Activated T-cell treated with anti-CD3 and anti-CD28 coated beads, Interleukin-2, amount 50 U/mL, for 48 hours (primary cell): ENCODE measurements at places on chromosomes 5 and 9.

DNA sequence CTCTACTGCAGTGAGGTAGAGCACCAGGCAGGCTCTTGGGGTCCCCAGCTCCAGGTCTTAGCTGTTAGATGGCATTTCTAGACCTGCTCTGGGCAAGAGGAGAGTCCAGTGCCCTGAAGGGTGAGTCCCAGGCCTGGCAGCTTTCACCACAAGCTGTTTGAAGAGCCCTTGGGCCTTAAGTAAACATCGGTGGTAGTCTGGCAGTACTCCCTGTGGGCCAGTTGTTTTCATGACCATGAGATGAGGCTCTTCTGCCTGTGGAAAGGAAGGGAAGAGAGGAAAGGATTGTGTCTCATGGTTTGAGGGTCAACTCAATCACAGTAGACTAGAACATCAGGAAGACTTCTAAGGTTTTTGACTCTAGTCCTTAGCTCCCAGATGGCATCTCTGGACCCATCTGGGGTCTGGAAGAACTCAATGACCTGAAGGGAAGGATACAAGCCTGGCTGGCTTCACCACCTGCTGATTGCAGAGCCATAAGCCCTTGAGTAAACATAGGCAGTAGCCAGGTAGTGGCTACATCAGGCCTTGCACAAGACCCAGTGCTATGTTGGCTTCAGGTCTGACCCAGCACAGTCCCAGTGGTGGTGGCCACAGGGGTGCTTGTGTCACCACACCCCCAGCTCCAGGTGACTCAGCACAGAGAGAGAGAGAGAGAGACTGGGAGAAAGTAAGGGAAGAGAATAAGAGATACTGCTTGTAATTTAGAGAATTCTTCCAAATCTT lies 114.3 kb upstream of the PCSK5 start:
- DNase-seq: no peak

- DNase-seq: no peak
Measured at GRCh38 chr5:39461007-39461682, 36.4 kb upstream of the DAB2 start.

DNA sequence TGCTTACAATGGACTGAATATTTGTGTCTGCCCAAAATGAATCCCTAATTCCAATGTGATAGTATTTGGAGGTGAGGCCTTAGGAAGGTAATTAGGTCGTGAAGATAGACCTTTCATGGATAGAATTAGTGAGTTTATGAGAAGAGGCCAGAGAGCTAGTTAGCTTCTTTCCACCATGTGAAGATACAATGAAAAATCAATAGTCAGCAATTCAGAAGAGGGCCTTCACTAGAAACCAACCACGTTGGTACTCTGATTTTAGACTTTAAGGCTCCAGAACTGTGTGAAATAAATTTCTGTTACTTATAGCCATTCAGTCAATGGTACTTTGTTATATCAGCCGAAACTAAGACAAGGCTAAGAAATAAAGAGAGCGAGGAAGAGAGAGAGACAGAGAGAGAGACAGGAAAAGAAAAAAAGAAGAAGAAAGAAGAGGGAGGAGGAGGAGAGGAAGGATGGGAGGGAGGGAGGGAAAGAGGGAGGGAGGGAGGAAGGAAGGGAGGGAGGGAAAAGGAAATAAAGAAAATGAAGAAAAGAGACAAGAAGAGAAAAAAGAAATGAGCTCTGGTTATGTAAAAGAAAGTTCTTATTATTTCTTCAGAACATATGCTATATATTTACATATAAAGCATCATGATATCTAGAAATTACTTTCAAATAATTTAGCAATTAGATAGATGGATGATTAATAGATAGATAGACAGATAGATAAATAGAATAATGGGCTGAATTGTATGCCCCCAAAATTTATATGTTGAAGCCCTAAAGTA lies 1725.3 kb downstream of the EFNA5 start:
- DNase-seq: no peak

- no peak for DNase-seq
Measured at GRCh38 chr9:71704796-71705195, 63.5 kb downstream of the CEMIP2 start.

DNA sequence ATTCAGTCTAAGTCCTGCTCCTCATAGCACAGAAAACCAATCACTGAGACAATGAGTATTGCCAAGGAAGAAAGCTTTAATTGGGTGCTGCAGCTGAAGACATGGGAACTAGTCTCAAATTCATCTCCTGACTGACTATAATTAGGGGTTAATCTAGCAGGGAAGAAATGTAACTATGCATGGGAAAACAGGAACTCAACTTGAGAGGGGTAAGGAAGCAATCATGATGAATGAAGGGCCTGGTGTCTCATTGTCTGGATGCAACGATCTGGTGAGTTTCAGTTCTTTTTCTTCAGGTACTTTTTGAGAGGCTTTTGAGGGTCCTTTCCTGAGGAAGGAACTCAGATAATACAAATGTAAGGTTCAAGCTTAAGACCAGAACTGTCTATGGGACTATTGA lies 24.0 kb upstream of the OCLN start:
- DNase-seq: no peak

DNA sequence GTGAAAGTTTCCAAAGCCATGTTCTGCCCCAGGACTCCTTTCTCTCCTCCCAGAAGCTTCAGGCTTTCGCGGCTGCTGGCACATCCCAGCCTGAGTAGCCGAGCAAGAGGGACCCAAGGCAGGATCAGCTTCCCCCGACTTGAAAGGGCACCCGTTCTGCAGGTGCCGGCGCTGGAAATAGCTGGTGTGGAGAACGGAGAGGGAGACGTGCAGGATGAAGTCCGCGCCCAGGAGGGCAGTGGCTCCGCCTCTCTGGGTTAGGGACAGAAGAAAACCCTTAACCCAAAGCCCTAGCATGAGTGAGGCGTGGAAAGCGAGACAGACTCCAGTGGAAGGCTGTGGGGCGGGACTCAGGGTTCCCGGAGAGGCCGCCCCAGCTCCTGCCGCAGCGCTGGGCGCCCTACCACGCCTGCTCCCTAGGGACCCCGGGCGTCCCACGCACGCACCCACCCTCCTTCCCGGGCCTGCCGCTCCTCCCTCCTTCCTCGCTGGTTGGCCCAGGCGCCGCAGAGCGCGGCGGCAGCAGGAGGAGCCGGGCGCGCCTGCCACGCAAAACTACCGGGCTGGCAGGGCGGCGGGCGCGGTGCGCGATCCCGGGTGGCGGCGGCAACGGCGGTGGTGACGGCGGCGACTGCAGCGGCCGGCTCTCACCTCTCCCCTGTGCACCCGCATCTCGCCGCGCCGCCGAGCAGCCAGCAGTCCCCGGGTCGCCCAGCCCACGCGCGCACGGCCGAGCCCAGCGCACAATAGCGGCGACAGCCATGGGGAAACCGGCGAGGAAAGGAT lies at the start of gene SLC1A1:
Gene SLC1A1 (plus strand): TSS at position 550 of the 786 bp plus-strand sequence. CDS start 212 bp downstream, at position 762.
- DNase-seq: peak; percentile 60

- DNase-seq: no peak
Measured at GRCh38 chr9:121277026-121277425, 9.1 kb downstream of the GSN start.

DNA sequence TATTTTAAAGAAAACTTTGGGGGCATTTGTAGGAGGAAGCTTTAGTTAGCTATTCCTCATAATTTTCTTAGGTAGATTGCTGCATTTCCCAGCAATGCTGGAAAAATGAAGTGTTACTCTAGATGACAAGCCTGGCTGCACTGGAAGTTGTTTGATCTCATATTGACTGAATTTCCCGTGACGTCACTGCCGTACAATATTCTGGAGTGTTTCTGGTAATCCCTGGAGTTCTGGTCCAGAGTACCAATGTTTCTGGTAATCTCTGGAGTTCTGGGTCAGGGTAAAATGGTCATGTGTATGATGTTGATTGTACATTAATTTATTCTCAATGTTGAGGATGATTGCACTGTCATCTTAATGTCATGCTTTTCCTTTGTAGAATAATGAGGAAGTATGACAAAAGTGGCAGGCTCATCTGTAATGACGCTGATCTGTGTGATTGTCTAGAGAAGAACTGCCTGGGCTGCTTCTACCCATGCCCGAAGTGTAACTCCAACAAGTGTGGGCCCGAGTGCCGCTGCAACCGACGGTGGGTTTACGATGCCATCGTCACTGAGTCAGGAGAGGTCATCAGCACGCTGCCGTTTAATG lies 26.2 kb downstream of the ARL14EPL start:
- no peak for DNase-seq

DNA sequence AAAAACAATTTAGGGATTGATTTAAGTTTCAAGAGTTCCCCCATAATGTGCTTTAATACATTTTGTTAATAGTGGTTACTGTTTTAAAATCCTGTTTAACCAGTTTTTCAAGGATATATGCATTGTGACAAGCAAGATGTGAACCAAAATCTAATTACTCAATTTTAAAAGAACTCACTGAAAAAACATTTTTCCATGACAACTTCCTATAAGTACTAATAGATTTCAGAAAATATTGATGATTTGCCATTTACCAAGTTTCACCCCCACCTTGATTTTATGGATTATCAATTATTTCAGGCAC lies 4.9 kb upstream of the DNAJC21 start:
- DNase-seq: no peak

DNA sequence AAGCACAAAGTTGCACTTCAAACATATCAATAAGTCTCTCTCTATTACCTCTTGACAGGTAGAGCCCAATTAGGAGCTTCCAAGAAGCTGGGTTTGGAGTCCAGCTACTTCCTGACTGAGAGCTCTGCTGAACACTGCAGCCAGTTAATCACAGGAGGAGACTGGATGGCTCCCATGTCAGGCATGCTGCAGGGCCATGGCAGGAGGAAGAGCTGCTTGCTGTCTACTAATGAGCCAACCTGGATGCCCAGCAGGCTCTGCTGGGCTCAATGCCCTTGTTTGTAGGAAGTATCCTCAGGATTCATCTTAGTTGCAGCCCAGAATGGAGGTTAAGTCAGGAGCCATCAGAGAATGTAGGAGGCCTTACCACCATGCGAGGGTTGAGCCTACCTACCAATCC lies 91.9 kb downstream of the TMEM215 start:
- no peak for DNase-seq

DNA sequence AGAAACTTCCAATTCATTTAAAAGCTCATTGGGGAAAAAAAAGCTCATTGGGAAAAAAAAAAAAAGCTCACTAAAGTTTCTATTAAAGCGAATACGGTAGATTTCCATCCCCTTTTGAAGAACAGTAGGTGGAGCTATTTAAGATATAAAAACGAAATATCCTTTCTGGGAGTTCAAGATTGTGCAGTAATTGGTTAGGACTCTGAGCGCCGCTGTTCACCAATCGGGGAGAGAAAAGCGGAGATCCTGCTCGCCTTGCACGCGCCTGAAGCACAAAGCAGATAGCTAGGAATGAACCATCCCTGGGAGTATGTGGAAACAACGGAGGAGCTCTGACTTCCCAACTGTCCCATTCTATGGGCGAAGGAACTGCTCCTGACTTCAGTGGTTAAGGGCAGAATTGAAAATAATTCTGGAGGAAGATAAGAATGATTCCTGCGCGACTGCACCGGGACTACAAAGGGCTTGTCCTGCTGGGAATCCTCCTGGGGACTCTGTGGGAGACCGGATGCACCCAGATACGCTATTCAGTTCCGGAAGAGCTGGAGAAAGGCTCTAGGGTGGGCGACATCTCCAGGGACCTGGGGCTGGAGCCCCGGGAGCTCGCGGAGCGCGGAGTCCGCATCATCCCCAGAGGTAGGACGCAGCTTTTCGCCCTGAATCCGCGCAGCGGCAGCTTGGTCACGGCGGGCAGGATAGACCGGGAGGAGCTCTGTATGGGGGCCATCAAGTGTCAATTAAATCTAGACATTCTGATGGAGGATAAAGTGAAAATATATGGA lies at the start of gene PCDHGA12:
Gene PCDHGA12 (plus strand): TSS at position 176 of the 782 bp plus-strand sequence. CDS start 253 bp downstream, at position 429.
- peak; percentile 44 for DNase-seq

GRCh38 chr5:106508894-106509293 lies 1161.8 kb downstream of the EFNA5 start:
- DNase-seq: no peak

- no peak for DNase-seq
Measured at GRCh38 chr5:86881493-86882090, 263.9 kb downstream of the COX7C start.

- DNase-seq: peak; percentile 28
Measured at GRCh38 chr9:3526997-3527940, 1.5 kb upstream of the RFX3 start.

GRCh38 chr9:25600501-25600900 lies 77.7 kb downstream of the TUSC1 start:
- no peak for DNase-seq

DNA sequence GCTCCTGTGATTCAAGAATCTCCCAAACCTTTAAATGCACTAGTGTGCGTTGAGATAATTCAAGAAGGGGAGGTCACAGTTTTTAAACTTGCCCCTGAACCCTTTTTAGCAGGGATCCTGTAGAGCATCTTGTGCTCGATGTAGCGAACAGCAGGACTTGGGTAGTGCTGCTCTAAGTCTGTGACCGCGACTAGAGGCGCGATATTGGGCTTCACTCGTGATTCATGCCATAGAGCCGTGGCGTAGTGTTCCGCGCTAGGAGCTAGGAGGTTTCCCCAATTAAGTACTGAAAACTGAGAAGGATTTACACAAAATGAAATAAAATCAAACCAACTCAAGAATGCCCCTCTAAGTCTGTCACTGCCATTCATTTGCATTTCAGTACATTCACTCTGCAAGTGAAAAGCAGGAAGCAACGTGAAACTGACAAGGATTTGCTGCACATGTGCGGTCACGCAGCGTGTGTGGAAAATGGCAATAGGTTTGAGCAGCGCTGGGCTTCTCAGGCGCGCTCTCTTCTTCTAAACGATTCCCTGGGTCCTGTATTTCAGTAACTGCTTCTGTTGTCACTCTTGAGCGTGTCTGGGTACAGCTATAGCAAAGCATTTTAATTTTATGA lies 1135.9 kb upstream of the WWC1 start:
- DNase-seq: no peak

DNA sequence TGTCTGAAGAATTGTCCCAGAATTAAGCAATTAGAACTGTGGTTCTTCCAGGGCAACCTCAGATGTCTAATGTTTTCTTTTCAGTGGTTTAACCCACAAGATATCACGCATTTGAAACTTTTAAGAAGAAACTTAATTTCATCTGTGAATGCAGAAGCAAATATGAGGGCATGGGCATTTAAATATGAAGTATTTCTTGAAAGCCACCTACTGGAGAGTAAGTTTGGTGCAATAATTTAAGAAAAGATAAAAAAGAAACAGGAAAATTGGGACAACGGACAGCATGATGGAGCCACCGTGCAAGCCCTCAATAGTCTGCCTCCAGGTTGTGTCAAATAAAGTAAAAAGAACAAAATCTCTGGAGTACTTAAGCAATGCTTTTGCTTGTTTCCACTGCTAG lies 1.2 kb upstream of the CAPSL start:
- DNase-seq: no peak

DNA sequence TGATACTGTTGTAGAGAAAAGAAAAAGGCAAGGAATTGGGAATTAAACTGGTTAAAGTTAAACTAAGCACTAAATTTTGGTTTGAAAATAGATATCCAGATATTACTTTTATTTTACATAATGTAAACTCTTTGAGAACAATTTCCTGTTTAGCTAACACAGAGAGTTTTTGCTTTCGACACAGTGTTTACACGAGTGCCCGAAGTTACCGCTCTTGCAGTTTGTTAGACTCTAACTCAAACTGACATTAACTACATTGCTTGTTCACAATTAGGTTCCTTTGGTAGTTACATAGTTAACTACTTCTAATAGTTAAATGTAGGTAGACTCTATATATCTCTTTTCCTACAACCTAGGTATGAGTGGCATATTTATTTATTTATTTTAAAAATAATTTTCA lies 117.1 kb upstream of the CHD1 start:
- DNase-seq: no peak
